Left forelimb (tissue), 1 donor: ENCODE measurements at places on chromosomes 16 and 17.

DNA sequence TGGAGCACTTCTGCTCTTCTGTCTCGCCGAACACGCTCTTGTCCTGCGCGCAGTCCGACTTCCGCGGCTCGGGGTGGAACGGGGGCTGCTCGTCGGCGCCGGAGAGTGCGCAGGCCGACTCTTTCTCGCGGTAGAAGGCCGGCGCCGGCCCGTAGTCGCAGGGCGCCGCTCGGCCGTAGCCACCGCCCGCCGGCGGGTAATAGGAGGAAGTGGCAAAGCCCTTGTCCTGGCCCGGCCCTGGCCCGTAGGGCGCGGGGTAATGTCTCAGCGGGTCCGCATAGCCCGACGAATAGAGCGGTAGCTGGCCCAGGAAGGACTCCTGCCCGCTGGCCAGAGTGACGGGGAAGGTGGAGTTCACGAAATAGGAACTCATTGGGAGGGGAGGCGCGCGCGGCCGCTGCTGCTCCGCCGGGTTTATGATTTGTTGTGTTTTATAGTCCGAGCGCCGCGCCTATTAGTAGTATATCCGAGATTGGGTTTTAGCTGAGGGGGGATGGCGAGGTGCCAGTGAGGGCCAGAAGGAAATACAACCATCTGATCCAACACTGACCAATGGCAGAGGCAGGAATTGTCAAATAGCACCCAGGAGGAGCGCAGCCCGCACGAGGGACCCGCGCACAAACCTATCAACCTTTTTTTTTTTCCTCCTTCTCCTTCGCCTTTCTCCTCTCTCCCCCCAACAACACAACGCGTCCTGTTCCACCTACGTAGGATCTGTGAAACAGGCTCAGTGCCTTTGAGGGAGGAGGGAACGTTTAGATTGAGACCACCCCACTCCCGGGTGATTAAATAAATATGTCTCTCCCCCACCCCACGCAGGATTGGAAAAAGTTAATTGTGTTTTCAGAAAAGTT, 4.4 kb upstream of the HOXB5 start:
- DNase-seq: no peak

GRCh38 chr17:8951206-8951605, 14.3 kb downstream of the PIK3R5 start:
- no peak for DNase-seq

- DNase-seq: peak; percentile 47
Measured at GRCh38 chr17:34756637-34757021, 177.2 kb downstream of the TMEM132E start.

GRCh38 chr16:57941016-57941664, 29.8 kb downstream of the CNGB1 start:
- DNase-seq: no peak

DNA sequence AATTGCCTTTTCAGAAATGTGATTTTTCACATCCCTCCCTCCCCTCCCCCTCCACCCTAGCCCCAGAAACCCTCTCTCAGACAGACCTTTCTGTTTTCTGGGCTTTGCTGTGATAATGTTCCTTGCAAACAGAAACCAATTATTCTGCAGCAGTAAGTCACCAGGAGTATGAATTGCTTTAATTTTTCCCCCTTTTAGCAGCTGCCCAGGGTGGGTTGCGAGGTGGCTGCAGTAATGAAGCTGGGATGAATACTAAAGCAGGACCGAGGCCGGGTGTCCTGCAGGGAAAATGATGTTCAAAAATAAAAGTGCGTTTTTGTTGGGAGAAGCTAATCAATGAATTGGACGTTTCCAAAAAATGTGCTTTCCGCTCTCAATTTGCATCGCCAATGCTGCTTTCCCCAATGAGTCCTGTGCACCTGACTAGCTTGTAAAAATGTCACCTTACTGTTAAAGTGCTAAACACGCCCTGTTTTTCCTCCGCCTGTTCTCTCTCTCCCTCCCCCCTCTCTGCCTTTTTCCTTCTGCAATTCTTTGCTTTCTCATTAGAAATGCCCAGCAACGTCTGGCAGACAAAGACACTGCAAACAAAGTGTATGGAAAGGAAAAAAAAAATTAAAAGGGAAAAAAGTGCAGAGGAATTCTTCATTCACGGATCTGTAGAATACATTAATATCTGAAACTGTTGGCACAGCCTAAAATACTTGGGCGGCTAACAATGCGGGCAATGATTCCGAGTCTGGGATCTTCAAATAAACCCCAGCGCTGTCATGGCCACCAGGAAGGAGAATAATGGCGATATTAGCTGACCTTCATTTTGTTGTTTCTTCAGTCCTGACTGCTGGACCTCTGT, 244.1 kb downstream of the STX8 start:
- DNase-seq: no peak

DNA sequence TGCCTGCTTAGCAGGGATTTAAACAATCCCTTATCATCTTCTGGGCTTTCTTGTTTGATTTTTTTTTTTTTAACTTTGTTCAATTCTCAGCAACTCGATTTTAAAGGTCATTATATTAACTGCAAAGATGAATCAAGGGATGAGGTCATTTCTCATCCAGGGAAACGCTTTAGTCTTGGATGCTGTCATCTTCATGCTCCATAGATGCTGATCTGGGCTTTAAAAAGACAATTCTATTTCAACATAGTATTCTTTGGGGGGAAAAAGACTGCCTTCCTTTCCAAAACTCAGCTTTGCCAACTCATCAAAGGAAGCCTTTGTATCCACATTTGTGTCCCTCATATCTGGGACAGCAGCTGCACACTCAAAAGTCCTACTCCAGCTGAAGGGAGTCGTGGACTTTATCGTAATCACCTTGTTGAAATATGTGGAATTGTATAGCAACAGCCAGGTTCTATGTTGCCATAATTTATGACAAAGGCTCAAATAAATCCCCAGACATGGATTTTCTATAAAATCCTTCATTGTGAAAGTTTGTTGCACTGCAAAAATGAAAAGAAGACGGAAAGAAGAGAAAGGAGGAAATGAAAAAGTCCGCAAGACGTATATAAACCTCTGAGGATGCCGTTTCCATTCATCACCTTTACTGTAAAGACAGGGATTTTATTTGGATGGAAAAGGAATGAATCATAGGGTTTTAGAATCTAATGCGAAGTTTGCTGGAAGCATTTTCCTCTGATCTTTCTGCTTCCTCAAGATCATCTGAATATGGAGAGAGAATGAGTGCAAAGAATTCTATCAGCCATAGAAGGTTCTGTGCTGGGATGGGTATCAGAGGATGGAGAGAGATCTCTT, 48.6 kb upstream of the XYLT1 start:
- no peak for DNase-seq

- DNase-seq: no peak
Measured at GRCh38 chr17:51598824-51599223, 338.5 kb downstream of the UTP18 start.
